ENCODE measurements at places on chromosomes 5 and 9.

DNA sequence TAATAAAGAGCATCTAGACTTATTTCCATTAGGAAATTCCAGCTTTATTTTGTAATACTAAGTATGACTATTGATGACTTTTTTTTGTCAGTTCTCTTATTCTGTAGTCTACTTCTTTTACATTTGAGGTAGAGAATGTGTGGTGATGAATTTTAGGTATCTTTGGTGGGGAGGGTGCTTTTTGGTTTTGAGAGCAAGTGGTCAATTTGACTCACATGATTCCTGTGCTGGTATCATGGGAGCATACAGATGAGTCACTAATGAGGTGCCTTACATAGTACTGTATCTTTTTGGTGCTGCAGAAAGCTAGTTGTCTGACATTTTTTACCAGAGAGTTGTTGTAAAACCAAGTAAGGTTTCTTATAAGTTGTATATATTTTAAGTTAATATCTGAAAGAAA, 35.3 kb downstream of the ERBIN start:
- DNase-seq = no peak

DNA sequence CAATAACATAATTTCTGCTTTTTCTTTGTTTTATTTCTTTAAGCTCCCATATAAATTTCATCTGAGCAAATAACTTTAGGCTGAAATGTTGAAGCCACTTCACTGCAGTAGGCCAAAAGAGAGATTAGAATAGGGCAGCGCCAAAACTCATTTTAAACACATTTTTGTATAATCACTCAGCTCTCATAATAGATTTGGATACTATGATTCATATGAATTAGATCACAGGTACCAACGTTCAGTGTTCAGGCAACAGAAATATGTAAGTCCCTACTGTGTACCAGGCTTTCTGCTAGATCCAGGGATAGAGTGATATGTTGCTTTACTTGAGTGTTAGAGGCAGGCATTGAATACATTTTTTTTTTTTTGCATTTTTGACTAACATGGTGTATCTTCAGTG, 370.5 kb downstream of the PTPRD start:
- DNase-seq = no peak

DNA sequence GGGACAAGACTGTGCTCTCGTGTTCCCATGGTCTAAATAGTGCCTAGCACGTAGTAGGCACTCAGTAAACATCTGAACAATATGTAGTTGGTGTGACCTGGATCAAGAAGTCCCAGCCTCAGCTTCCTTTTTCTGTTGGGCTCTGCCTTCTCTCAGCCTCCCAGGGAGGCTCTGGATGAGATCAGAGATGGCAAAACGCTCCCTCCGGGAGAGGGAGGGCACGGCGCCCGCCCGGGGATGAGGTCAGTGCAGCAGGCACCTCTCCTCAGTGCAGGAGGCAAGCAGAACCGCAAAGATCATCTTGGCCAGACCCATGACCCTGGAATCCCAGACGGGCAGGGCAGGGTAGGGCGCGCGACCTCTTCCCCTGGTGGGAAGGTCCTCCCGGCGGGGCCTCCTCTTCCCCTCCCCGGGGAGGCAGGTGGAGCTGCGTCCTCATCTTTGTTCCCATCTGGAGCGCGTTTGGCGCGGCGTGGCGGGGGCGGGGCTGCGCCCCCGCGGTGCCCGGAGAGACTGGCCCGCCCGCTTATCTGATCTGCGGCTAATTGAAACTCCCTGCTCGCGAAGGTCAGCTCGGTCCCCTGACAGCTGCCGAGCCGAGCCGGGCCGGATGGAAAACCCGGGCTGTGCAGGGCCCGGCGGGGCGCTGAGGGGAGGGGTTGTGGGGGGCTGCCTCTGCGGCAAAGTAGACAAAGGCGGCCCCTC, 60.9 kb downstream of the CXXC5 start:
- DNase-seq = no peak

DNA sequence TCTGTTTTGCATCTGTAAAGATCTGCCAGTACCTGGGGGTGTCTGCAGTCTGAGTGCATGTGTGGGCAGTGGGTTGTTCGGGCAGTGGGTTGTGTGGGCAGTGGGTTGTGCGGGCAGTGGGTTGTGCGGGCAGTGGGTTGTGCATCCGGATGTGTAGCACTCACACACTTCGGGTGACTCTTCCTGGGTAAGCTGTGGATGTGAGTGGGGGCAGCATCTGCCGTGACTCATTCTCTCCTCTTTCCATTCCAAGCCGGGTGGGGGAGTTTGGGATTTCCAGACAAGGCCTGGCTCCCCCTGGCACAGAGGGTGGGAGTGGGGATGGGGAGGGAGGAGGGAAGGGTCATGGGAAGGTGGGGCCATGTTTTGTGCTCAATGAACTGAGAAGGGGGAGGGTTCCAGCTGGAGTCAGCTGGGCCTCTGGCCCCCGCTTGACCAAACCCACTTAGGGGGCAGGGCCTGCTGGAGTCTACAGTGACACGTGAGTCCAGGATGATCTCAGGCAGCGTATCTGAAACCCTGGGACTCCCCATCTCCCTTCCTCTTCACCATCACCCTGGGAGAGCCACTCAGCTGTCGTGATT, 8.3 kb downstream of the CRB2 start:
- DNase-seq = no peak

DNA sequence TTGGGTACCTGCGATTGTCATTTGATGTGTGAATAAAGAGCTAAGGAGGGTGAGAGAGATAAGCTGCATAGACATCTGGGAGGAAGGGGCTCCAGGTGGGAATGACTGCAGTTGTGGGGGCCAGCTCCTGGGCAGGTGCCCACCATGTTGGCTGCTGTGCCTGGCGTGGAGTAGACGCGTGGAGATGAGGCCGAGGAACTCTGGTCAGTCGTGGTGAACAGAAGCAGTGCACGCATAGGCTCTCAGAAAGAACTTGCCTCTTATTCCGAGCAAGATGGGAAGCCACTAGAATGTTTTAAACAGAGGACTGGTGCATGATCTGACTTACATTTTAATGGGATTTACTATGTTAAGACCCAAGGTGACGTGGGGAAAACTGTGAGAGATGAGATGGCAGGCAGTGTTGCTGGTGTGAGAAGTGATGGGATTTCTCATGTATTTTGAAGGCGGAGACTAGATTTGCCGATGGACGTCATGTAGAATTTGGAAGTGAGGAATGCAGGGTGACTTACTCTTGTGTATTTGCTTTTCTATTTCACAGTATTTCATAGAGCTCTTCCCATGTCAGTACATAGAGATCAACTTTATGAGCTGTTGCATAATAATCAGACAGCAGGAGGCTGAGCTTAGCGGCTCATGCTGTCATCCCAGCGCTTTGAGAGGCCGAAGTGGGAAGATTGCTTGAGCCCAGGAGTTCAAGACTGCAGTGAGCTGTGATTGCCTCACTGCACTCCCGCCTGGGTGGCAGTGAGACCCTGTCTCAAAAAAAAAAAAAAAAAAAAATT, 71.1 kb downstream of the EHMT1 start:
- no peak for DNase-seq

- DNase-seq = no peak
Observed at GRCh38 chr5:9774472-9775079, 144.4 kb upstream of the TAS2R1 start.

GRCh38 chr9:78021697-78022096, 9.9 kb downstream of the GNAQ start:
- DNase-seq = no peak

- DNase-seq = no peak
Observed at GRCh38 chr5:132692632-132692967, 18.8 kb downstream of the IL4 start.

DNA sequence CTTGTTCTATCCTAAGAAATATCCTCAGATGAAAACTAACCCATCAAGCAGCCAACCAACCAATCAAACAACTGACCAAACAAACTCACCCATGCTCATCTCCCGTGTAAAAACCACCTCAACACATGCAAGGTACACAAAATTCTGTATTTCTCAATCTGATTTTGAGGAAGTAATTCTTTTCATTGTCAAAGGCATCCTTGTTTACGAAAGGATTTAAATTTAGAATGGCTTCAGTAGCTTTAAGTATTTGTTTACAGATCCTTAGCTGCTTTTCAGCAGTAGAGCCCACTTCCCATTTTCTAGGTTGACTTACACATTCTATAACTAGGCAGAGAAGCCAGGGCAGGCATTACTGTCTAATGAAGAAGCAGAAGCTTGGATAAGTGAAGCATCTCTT, 78.6 kb downstream of the NTRK2 start:
- no peak for DNase-seq

GRCh38 chr9:7223981-7224380, 466.2 kb downstream of the KDM4C start:
- no peak for DNase-seq

DNA sequence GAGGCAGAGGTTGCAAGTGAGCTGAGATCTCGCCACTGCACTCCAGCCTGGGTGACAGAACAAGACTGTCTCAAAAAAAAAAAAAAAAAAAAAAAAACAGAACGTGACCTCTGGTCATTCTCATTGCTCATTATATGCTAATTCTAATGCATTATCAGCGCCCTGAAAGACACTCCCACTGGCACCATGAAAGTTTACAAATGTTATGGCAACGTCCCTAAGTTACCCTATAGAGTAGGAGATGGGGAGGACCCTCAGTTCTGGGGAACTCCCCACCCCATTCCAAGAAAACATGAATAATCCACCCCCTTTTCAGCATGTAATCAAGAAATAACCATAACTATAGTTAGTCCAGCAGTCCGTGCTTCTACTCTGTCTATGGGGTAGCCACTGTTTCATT, 48.9 kb upstream of the DENND4C start:
- DNase-seq = no peak

- DNase-seq = no peak
Observed at GRCh38 chr9:131892162-131892707, 152.4 kb upstream of the RAPGEF1 start.

DNA sequence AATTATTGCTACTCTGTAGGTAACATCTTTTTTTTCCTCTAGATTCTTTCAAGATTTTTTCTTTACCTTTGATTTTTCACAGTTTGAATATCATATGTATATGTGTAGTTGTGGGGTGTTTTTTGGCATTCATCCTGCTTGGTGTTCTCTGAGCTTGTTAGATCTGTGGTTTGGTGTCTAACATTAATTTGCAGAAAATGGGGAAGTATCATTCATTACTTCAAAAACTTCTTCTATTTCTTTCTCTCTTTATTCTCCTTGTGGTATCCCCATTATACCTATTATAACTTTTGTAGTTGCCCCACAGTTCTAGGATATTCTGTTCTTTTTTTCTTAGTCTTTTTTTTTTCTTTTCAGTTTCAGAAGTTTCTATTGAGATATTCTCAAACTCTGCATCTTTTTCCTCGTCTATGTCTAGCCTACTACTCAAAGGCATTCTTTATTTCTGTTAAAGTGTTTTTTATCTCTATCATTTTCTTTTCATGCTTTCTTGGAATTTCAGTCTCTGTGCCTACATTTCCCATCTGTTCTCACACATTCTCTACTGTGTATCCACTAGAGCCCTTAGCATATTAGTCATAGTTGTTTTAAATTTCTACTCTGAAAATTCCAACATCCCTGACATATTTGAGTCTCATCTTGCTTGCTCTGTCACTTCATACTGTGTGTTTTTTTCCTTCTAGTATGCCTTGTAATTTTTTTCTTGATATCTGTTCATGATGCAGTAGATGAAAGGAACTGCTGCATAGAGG, 60.1 kb upstream of the GNA14 start:
- DNase-seq = no peak

DNA sequence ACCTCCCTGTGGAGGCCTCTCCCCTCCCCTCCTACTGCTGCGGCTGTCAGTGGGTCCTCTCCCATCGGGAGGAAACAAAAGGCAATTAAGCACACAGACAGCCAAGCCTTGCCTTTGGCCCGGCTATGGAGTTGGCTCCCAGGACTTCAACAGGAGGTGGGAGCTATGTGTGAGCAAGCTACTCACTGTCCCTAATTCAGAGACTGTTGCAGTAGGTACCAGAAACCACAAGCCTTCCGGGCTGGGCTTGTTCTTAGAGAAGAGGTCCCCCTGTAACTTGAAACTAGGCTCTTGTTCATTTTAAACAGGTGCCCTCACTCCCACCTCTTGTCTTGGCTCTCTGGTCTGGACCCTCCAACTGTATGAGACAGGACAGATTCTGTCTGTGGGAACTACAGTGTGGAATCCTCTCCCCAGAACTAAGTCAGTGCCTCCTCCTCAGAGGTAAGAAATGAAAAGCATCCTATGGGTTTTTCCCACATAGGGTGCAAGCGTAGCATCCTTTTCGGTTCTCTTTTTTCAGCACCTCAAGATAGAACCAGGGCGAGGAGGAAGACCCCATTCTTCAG, 561.1 kb downstream of the EBF1 start:
- no peak for DNase-seq

GRCh38 chr5:134189031-134189430, 12.3 kb upstream of the SKP1 start:
- DNase-seq = no peak

- DNase-seq = no peak
Observed at GRCh38 chr5:58505502-58505901, 14.3 kb downstream of the GAPT start.

- no peak for DNase-seq
Observed at GRCh38 chr5:130759061-130759460, 406.0 kb downstream of the HINT1 start.

GRCh38 chr5:22757776-22758175, 95.4 kb downstream of the CDH12 start:
- DNase-seq = no peak

All from naive thymus-derived CD8-positive, alpha-beta T cell (primary cell).